ENCODE measurements at places on chromosomes 1 and 21.

DNA sequence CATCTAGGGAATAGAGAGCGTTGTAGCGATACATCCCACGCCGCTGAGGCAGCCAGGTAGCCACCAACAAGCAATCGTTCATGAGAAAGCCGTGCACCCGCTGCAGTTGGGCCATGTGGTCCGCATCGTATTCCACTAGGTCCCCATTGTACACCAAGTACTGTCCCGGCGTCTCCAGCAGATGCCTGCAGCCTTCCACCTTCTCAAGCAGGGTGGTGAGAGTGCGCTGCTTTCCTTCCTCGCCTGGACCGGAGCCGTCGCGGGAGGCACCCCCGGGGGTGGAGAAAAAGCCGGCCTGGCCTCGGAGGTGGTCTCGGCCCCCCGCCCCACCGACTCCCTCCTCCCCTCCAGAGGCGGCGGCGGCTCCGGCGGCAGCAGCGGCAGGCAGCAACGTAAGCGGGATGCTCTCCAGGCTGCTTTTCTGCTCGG, 595 bp downstream of the EXOC8 start:
- no peak for DNase-seq

DNA sequence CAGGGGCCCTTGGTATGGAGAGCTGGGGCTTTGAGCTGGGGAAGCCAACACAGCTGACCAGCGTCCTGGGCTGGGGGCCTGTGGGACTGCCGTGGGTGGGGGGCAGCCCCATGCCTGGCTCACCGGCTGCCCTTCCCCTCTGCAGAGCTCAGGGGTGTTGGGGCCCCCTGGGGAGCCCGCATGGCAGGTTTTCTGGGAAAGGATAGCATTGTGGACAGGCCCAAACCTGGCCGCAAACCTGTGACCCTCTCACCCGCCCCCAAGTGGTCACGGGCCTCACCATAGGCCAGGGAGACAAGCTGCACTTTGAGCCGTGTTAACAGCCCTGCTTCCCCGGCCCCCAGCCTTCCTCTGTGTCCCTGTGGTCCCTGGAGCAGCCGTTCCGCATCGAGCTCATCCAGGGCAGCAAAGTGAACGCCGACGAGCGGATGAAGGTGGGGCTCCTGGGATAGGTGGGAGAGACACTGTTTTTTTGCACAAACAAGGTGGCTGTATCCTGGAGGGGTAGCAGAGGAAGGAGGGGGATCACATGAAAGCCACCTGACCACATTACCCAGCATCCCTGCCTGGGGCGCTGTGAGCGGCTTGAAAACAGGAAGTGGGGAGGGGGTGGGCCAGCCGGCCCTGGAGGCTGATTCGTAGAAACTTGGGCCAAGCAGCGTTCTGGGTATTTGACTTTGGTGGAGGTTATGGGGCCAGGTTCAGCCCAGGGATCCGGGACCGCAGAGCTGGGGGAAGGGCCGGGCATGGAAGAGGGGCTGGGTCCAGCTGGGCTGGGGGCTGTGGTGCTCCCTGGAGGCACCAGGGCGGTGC, 65.9 kb downstream of the PIK3CD start:
- no peak for DNase-seq

- no peak for DNase-seq
Observed at GRCh38 chr1:53237638-53238037, 680 bp downstream of the MAGOH start.

DNA sequence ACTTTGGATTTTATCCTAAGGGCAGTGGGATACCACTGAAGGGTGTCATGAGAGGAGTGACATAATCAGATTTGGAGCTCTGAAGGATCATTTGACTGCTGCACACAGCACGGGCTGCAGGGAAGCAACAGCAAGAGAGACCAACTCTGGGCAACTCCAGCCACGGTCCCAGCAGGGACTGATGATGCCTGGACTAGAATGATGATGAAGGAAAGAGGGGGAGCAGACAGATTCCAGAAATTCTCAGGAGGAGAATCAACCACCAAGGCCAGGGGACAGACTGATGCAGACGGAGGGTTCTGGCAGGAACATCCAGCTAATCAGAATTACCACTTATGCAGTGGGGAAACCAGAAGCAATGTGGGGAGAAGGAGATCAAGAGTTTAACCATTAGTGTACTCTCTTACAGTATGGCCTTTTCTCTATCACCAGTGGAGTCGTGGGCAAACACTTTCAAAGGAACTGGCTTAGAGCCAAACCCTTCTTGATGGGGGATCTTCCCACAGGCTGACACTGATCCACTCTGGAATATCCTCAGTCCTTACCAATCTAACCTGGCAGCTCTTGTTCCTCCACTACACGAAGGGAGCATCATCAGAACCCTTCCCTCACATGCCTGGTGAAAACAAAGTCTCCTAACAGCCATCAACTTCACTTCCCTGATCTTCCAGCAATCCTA, 3.3 kb downstream of the URB1 start:
- no peak for DNase-seq

GRCh38 chr1:244239261-244239770, 188.2 kb downstream of the ZBTB18 start:
- DNase-seq, result no peak

DNA sequence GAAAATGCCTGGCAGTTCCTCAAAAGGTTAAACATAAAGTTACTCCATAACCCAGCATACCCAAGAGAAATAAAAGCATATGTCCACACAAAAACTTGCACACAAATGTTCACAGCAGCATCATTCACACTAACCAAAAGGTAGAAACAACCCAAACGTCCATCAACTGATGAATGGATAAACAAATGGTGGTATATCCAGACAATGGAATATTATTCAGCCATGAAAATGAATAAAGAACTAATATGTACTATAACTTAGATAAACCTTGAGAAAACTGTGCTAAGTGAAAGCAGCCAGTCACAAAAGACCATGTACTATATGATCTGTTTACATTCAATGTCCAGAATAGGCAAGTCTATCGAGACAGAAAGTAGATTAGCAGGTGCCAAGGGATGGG, 60.4 kb downstream of the CAMK2N1 start:
- no peak for DNase-seq

DNA sequence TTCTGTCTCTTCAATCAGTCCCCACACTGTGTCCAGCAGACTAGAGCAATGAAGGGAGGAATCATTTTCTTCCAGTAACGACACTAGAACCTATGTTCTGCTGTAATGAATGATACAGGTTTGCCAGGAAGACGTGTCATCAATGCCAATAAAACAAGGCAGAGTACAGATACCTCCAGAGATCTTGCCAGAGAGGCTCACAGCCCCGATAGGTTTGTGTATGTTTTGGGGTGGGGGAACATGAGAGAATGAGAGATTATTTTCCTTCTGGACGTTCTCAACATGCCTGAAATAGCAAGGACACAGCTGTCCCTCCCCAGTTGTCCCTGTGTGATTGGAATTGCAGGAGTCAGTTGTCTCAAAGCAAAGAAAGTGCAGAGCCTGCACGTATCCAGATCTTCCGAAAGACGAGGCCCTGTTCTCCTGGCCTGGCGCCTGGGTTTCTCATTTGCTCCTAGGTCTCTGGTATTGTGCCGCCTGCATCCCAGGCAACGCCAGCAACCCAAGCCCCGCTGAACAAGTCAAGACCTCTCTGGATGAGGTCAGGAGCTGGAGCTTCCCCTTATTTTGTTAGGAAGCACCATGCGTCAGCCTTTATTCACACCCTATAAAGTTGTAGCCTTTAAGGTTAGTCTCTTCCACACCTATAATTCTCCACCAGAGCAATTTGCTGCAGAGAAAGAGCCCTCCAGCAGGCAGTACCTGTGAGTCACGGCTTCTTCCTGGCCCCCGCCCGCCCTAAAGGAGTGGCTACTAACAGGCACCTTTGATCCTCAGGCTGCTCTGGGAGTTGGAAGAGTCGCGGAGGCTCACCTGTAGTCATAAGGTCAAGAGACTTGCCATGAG, 130.5 kb downstream of the TOMM20 start:
- DNase-seq, result peak; percentile 64

DNA sequence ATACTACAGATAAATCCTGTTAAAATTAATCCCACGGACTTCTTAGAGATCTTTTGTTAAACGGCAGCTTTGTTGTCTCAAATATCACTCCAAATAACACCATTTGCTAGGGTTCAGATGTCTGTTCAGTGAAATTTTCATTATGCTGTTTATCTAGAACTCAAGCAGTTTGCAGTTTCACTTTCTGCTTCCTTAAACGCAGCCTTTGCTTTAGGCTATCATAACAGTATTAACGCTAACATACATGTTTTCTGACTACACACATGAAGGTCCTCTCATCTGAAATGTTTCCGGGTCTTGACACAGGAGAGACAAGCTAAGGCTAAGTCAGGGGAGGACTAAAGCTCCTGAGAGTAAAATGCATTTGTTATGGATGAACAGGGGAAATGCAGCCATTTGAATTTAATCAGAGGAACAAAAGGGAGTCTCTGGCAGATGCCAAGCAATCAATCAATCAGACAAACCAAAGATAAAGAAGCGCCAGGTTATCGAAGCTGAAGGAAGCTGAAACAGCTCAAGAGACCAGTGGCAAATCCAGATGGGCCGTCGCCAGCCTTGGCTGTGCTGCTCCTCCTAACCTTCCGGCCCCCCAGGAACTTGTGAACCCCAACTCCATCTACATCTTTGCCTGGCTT, 16.9 kb downstream of the CCSAP start:
- no peak for DNase-seq

GRCh38 chr1:220521778-220522177, 6.2 kb upstream of the MARK1 start:
- DNase-seq, result no peak

DNA sequence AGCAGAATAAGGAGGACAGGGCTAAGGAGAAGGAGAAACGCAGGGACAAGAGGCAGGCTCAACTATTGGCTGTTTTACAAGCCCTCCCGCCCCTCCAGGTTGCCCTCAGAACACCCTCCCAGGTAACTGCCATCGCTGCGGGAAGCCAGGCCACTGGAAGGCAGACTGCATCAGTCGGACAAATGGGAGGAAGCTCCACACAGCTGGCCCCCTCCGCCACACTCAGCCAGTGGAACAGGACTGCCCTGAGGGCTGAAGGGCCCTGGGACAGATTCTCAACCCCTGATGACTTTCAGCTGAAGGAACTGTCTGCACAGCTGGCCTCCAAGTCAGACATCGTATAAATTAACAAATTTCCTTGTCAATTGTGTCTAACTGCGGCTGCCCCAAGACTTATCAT, 21.8 kb downstream of the LRRC3 start:
- DNase-seq, result no peak

DNA sequence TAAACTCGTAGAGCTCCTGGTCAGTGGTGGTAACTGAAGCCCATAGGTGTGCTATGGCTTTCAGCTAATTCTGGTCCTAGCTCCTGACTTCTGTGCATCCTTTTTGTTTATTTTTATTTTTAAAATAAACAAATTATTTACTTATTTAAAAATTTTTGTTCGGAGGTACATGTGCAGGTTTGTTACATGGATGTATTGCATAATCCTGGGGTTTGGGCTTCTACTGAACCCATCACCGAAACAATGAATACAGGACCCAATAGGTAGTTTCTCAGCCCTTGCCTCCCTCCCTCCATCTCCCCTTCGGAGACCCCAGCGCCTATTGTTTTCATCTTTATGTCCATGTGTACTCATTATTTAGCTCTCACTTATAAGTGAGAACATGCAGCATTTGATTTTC, 143.8 kb downstream of the URB2 start:
- DNase-seq, result no peak

DNA sequence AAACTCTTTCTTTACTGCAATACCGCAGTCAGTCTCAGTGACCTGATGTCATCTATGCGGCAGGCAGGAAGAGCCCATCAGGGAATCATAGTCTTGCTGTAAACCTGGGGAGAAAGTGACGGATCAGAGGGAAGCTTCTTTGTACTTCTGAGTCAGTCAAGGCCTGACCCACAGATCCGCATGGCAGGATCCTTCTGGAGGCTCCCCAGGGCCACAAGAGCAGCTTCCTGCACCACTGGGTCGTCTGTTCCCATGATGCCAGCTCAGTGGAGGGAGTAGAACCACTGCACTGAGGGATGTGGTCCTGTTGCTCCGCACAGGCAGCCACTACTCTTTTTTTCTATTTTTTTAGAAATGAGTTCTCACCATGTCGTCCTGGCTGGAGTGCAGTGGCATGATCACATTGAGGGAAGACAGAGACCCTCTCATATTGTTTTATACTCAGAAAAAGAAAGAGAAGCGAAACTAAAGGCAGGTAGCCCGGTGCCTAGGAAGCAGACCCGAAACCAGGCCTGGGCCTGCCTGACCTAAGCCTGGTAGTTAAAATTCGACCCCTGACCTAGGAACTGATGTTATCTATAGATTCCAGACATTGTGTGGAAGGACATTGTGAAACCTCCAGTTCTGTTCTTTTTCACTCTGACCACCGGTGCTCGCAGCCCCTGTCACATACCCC, 6.3 kb upstream of the ERVH48-1 start:
- DNase-seq, result no peak

- DNase-seq, result no peak
Observed at GRCh38 chr1:235100194-235100772, 28.4 kb downstream of the TOMM20 start.

- DNase-seq, result no peak
Observed at GRCh38 chr1:202571719-202572339, 138.4 kb downstream of the SYT2 start.

DNA sequence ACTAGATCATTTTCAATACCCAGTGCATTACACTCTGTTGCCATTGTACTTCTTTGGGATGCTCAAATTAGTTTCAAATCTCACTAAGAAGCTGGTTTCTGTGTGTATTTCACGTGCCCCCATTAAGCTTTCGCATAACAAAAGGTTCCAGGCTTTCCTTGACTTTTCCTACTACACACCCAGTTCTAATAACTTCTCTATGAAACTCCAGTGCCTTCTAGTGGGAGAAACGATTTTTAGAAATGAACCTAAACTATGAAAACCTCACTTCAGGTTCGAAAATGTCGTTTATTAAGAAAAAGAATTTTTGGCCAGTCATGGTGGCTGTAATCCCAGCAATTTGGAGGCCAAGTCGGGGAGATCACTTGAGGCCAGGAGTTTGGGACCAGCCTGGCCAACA, 2.8 kb downstream of the CFHR4 start:
- DNase-seq, result no peak

DNA sequence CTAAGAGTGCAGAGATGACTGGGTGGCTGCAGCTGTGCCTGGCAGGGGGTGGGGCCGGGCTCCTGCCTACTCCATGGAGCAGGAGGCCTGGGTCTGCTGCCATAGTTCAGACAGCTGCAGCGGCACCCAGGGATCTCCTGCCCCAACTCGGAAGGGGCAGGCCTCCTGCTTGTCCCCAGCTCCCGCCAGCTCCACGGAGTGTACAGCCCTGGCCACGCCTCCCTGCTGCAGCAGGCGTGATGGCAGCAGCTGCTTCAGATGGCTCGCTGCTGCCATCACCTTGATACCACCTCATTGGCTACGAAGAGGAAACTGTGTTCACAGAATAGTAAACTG, 35.9 kb downstream of the ACTL8 start:
- no peak for DNase-seq

DNA sequence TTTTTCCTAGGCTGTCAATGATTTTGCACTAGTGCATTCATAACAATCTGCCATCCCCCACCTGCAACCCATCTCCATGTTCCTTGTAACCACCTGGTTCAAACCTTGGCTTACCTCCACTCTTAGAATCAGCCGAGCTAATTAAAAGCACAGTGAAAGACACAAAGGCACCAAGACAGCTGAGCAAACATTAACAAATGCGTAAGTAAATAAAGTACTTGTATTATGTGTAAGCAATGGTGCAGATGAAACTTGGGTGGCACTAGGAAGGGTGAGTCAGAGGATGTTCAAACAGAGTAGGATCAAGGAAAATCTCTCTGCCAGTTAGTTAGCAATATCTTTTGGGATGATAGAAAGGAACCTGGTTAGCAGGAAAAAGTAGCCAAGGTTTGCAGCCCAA, 5.1 kb upstream of the FOXJ3 start:
- peak; percentile 46 for DNase-seq
